Left colon (tissue), 2 donors: ENCODE measurements at places on chromosomes 3 and 15.

DNA sequence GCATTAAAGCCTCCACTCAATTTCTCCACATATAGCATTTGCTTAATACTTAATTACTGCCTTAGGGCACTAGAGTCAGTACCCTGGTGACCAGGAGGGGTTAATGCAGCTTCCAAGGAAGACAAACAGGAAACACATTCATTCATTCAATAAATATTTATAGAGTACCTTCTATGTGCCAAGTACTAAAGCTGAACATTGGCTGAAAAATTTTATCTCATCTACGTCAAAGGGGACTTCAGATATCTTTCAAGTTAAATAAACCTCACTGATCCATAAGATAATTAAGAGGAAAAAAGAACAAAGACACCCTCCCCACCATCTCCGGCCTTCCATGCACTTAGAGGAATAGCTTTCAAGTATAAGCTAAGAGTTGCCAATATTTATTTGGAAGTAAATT, 156.9 kb upstream of the PRICKLE2 start:
- no peak for DNase-seq

GRCh38 chr3:37726525-37727290, 135.0 kb upstream of the CTDSPL start:
- DNase-seq: no peak

DNA sequence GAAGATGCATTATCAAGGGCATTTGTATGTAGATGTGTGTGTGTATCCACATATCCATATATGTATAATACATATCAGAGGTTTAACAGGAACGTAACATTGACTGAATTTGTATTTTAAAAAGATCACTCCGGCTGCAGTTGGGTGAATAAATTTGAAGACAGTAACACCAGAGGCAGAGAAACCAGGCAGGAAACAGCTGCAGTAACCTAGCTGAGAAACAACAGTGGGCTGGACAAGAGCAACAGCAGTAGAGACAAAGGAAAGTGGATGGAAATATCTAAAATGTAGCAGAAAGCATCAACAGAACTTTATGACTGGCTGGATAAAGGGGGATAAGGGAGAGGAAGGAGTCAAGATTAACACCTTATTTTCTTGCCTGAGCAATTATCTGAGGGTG, 68.3 kb upstream of the SETMAR start:
- no peak for DNase-seq

- no peak for DNase-seq
These were observed 14.8 kb downstream of the NT5DC2 start for GRCh38 chr3:52518723-52519444.

- DNase-seq: no peak
These were observed 124.7 kb upstream of the RBMS3 start for GRCh38 chr3:29156086-29156715.

- no peak for DNase-seq
These were observed 15.2 kb downstream of the SLTM start for GRCh38 chr15:58918239-58918638.

DNA sequence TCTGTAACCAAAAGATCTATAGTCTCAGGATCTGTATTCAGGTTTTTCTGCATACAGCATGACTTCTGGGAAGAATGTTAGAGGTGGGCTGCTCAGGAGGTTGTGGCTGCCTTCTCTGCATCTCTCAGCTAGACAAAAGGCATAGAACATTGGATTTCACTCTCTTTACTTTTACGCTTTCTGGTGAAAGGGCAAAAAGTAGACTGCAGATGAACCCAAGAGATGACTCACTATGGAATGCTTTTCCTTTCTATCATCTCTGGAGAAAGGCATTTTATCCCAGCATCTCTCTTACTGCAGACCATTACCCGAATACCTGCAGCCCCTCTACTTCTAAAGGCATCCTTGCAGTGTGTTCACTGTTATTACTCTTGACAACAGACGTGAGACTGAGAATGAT, 222.2 kb downstream of the WNT5A start:
- DNase-seq: no peak

GRCh38 chr3:191958980-191959671, 498.2 kb downstream of the PYDC2 start:
- no peak for DNase-seq

- DNase-seq: no peak
These were observed 62.7 kb downstream of the DGKG start for GRCh38 chr3:186299327-186299726.
